ENCODE measurements at places on chromosomes 16 and 17.

DNA sequence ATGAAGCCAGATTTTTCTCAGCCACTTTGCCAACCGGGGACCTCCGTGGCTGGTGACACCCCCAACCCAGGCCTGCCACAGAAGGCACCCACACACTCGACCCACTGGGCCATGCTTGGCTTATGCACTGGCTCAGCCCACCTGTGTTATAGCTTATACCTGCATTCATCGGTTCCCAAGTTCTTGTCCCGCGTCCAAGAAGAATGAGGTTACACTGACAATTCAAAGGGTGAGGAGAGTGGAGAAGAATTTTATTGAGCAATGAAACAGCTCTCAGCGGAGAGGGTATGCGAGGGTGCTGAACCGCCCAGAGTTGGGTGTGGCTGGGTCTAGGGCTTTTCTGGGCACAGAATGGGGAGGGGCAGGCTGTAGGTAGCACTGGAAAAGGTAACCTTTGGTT lies 22.2 kb upstream of the CDH15 start:
- no peak for DNase-seq

DNA sequence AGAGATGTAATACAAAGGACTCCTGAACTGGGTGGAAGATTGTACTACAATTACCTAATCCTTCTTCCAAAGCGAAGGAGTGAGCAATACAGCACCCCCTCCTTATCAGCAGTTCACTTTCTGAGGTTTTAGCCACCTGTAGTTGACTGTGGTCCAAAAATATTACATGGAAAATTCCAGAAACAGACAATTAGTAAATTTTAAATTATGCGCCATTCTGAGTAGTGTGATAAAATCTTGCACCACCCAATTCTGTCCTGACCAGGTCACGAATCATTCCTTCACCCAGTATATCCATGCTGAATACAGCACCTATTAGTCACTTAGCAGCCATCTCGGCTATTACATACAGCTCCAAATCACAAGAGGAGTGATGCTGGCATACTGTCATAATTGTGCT lies 23.2 kb downstream of the VPS53 start:
- no peak for DNase-seq

GRCh38 chr16:57268804-57269800 lies 15.4 kb downstream of the PLLP start:
- no peak for DNase-seq

GRCh38 chr17:48553826-48554225 lies 8.9 kb upstream of the HOXB2 start:
- no peak for DNase-seq

GRCh38 chr16:27113341-27113841 lies 46.7 kb downstream of the C16orf82 start:
- DNase-seq = no peak

DNA sequence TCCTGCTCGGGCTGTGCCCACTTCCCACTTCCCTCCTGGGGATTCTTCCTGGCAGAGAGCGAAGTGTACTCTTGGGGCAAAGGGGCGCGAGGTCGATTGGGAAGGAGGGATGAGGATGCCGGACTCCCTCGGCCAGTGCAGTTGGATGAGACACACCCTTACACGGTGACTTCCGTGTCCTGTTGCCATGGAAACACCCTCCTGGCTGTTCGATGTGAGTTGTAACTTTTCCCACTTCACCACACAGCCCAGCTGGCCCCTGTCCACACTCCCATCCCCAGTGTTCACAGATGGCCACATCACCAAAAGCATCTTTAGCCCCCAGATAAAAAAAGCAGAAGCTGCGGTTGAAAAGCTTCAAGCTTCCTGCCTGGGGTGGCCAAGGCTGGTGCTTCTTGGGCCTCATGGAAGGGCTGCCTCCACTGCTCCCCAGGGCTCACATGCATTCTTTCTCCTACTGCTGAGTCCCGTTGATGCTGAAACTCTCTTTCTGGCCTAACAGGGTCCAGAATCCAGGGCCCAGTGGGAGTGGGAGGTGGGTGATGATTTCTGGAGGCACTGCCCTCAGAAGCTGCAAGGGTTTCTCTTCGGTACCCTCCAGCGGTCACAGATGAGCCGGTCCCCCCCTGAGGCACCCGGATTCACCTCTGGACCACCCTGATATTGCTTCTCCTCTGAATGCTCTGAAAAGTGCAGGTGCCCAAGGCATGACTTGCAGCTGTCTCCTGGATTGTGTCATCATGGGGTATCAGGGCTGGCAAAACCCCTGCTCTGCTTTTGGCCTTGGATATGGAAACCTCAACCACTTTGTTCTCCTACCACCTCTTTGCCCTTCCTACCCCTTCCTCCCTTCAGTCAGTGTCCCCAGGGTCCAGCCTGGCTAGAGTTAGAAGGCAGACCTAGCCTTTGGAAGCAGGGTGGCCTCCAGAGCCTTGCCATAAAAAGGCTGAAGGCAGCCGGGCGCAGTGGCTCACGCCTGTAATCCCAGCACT lies 2.2 kb upstream of the TRAF4 start:
- no peak for DNase-seq

DNA sequence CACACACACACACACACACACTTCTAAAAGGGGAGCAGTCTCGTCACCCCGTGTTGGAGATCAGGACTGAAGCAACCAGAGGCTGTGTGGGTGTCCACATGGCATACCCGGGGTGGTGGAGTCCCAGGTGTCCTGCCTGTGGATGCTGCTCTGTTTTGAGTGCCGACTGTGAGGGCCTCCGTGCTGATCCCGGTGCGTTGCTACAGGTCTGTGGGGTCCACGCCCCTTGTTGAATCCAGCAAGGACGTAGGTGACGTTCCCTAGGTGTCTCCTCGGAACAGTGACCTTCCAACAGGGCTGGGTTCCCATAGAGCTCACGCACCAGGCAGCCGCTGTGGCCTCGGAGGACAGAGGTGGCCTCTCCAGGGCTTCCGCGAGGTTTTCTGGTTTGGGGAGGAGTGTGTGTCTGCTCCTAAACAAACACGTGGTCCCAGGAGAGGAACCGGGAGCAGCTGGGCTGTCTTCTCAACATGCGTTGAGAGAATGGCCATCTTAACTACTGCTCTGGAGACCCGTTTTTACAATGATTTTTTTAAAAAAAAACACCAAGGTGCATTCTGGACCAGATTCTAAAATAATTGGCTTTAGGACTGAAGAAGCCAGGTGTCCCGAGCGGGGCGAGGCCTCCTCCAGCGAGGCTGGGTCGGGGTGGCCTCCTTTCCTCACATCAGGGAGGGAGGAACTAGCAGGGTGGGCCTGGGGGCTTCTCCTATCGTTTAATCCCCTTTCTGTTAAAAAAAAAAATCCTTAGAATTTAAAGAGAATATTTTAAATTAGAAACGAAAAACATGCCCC lies 100.6 kb upstream of the ZNF750 start:
- DNase-seq = no peak

DNA sequence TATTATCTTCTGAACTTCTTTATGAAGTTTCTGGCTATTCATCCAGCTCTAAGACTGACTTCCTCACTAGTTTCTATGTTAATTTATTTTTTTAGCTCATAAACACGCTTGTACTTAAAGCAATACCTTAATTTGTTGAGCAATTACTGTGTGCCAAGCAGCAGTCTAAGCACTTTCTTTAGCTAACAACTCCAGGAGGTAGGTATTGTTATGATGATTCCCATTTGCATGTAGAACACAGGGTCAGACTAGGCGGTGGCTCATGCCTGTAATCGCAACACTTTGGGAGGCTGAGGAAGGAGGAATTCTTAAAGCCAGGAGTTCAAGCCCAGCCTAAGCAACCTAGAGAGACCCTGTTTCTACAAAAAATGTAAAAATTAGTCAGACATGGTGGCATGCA lies 19.8 kb downstream of the DNAH3 start:
- DNase-seq = no peak

DNA sequence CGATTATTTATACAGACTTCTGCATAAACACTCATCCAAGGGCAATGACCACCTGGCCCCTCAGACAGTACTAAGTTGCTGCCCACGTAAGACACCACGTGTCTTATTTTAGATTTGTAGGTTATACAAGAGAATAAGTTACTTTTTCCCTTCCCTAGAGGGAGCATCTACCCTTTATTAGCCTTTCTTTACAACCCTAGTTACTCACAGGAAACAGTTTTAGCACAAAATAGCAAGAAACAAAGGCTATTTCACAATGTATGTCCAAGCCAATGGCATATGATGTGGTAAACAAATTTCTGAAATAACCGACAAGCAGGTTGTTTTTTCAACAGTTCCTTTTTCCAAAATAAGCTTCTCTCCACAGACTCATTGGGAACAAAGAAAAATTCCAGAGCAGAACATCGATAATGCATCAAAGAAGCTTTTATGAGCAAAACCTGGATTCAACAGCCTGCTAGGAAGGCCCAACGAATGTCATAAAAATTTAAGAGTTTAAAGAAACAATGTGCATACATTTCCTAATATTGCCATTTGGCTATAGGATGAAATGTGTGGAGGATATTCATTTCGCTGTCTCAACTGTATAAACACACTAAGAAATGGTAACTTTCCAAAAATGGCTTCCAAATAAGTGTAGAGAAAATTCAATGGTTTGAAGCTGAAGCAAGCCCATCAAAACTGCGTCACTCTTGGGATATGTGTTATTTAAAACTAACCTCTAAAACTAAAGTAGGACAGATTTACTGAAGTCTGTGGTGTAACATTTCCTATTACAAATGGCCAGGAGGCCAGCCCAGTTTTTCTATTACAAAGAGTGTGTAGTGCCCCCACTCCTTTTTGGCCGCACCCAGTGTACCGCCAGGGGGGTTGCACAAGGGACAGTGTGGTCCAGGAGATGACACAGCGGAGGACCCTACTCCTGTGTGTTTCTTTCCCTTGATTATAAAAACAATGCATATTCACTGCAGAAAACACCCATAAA lies 50.4 kb upstream of the ERN1 start:
- DNase-seq = no peak

DNA sequence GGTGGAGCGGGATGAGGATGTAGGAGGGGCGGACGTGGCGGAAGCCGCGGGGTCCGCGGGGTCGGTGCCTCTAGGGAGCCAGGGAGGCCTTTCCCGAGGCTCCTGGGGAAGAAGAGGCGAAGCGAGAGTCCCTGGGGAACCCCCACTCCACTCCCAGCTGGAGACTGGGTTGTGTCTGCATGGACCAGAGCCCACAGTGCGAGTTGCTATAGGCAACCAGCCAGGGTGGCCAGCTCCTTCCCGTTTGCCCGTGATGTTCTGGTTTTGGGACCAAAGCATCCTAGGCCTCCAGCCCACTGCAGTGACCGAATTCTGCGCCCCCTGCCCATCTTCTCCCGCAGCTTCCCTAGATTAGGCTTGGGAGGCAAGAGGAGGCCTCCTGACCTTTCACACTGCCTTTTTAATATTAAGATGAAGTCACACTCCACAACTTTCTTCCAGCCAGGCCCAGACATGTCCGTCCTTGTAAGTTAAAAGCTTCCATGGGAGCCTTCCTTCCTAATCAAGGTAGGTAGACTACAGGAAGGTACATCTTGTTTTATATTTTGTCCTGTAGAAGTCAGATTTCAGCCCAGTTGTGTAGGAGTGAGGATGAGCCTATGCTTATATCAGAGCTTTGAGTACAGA lies 469 bp downstream of the AMZ2 start:
- no peak for DNase-seq

DNA sequence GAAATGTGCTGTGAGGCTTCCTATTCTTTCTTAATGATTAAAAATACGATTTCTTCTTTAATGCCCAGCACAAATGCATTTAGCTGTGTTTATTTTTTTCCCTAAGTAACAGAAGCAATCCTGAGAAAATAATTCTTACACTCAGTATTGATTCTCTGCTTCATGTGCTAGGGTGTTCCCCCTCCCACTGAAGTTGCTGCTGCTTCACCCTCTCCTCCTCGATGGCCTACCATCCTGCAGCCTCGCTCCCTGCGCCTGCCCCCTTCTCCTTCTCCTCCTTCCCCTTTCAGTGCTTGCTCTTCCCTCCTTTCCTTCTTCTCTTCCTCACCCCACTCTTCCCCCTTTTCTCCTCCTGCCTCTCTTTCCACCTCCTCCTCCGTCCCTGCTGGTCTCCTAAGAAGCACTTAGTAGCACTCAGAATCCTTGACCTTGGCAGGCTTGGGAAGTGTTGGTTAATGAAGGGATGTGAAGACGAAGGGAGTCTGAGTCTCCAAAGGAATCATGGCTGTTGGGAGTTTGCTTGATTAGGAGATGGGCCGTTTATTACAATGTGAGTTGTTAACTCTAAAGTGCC lies 119.7 kb downstream of the RPTOR start:
- no peak for DNase-seq

- DNase-seq = peak; percentile 67
Measured at GRCh38 chr17:42517516-42517915, 18.5 kb upstream of the NAGLU start.

DNA sequence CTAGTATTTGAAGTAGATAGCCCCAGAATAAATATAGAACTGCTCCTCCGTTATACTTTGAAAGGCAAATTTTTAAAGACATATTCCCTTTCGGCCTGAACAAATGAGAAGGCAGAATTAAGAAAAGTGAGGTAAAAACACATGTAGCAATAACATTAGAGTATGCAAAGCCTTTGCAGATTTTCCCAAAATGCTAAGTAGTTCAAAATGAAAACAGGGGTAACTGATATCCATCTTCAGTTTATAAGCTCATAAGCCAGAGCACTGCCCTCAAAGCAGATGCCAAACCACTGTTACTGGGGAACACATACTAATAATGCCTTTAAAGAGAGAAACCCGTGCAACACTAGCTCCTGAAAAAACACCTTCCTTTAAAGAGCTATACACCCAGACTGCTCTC lies 51.3 kb upstream of the CLEC18B start:
- no peak for DNase-seq

DNA sequence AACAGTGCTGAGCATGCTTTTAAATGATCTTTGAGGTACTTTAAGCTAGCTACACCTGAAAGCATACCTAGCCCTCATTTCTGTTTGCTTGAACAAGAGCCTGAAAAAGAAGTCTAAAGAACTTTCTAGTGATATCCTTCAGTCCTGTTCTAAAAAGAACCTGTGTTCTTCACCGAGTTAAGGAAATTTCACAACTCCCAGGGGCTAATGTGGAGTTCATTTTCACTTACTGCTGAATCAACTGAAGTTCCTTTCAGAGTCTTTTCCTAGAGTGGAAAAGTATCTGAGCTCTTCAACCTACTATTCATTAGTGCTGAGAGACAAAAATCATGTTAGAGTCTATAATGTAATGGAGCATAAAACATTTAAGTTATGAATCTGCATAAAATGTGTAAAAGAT lies 66.9 kb downstream of the CHD9 start:
- DNase-seq = no peak

- no peak for DNase-seq
Measured at GRCh38 chr16:82160226-82160625, 9.8 kb downstream of the MPHOSPH6 start.

- no peak for DNase-seq
Measured at GRCh38 chr17:4808378-4808767, 1.4 kb downstream of the PLD2 start.

Data from T-helper 2 cell treated with Interferon-gamma antibody and Interleukin-4, amounts not matched to agents 5 μg/mL and 100 μg/mL, for 36 hours (primary cell).